H7 (cell line): ENCODE measurements at places on chromosomes 2 and 18.

DNA sequence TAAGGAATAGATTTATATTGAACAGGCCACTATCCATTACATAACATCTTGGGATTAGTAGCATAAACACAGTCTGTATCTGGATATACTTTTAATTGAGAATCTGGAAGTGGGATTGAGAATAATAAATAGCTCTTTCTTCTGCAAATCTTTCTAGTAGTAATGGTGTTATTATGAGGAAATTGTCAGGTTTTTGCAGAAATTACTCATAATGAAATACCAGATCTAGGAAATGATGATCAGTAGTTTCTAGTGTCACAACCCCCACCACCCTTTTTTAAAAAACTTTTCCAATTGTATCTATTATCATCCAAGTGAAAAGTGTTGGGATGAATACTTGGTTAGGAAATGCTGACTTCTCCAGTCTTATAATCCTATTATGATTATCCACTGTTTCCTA, 18.7 kb downstream of the NBEAL1 start:
- no peak for DNase-seq

GRCh38 chr2:201258666-201259615, 1.4 kb upstream of the CASP8 start:
- peak; percentile 33 for DNase-seq

DNA sequence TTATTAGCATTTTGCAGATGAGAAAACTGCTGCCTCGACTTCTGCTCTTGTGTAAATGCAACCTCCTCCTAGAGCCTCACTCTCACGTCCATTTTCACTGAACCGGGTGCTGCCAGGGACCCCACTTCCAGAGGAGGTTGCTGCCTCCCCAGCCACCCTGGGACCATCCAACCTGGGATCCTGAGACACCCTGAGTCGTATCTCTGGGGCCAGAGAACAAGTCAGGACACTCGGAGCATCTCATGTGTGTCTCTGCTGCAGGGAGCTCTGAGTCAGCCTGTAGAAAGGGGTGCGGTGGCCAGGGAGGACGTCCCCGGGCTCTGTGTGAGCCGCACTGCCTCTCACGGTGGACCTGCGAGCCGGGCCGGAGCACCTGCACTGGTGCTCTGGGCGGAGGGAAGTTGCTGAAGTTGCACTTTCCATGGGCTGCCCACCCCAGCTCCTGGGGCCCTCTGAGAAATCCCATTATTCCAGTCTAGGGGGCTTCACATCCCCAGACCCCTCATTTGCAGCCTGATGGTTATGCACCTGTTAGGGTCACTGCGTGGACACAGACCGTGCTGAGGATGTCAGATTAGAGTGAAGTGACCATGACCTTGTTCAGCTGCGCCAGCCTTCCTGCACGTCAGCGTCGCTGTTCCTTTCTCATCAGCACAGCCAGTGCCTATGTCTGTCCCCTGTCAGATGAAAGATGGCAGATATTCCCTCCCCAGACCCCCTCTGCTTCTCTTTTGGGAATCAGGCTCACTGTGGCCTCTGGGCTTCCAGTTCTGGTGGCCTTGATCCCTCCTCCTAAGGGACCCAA, 230.4 kb downstream of the KLHL29 start:
- DNase-seq, result no peak

DNA sequence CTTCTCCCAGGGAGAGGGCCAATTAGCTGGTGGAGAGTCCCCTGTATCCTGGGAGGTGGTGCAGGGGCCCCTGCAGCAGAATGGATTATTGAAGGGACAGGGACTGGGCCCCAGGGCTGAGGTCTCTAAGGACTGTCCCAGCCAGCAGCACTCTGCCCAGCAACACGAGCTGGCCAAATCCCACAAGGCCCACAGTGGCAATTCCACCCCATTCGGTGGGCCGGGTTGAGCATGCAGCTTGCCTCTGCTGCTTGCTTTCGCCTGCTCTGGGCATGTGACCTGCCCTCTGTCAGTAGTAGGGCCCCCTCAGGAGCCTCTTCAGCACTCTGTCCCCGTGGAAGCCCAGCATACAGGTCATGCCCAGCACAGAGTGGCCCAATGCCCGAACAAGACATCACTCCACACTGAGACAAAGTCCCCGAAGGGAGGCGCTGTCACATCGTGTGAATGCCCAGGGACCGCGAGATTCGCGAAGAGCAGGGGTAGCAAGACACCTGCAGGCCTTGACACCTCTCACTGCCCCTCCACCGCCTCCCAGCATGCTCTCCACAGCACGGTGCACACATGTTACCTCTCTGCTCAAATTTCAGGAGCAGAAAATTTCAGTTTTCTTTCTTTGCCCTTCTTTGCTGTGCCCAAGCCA, 65.4 kb downstream of the CRACDL start:
- peak; percentile 51 for DNase-seq

DNA sequence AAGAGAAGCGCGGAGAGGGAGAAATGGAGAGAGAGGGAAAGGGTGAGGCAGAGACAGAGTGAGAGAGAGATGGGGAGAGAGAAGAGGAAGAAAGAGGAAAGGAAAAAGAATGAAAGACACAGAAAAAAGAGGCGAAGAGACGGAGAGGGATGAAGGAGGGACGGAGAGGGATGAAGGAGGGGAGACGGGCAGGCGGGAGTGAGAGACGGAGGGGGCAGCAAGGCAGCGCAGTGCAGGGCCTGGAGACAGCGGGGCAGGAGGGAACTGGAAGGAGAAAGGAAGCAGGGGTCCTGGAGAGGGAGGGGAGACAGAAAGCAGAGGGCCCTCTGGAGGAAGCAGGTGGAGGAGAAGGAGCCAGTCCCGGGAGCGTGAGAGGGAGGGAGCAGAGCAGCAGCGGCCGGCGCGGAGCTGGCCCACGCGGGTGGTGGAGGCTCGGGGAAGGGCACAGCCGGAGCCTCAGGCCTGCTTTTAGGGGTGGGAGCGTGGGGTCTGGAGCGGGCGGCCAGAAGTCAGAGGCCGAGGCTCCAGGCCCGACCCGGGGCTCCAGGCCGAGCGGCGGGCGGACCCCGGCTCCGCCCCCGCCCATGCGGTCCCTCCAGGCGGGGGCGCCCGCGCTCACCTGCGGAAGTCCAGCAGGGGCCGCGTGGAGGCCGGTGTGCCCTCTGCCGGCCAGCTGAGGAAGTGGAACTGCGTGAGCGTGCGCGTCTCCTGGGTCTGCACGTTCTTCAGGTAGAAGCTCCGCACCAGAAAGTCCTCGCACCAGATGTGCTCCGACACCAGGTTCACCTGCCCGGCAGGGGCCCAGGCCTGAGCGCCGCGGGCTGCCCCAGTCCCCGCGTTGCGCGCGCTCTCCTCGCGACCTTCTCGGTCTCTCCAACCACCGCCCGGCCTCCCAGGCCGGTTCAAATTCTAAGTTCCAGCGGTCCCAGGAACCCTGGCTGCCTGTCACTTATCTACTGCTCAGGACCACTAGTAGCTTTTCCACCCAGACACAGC, 14.5 kb downstream of the PTPRN start:
- peak; percentile 99 for DNase-seq

- peak; percentile 1 for DNase-seq
These were observed 42.3 kb downstream of the SLC38A11 start for GRCh38 chr2:164913011-164913410.

DNA sequence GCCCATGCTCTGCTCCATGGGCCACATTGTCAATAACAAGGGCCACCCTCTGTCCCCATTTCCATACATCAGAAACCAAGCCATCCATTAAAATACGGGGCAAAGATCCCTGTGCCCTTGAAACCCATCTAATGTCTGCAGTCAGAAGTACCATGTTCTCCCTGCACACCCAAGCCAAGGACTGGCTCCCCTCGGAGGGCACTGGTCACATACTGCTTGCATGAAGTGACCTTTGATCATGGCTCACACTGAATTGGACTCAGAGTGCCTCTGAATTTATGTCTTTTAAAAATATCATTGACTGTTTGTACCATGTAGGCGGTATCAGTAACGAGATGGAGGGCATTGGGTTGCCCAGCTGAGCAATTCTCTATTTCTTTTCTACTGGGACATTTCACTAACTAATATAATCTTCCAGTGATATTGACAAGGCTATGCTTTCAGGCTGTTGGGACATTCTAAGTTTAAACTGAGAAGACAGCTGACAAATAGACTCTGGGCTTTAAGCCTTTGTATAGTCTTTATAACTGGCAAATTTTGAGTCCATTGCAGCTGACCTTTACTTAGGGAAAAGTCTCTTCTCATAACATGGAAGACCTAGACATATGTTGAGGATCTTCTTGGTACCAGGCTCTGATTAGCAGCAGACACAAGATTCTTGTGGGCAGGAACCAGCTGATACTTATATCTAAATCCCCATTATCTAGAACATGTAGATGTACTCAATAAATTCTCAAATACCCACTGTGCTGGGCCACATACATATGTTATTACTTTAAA, 214.3 kb downstream of the MYCN start:
- no peak for DNase-seq

GRCh38 chr2:67516899-67517530, 119.9 kb downstream of the ETAA1 start:
- DNase-seq, result no peak

GRCh38 chr18:48949050-48949605, 1.6 kb downstream of the SMAD7 start:
- DNase-seq, result no peak

DNA sequence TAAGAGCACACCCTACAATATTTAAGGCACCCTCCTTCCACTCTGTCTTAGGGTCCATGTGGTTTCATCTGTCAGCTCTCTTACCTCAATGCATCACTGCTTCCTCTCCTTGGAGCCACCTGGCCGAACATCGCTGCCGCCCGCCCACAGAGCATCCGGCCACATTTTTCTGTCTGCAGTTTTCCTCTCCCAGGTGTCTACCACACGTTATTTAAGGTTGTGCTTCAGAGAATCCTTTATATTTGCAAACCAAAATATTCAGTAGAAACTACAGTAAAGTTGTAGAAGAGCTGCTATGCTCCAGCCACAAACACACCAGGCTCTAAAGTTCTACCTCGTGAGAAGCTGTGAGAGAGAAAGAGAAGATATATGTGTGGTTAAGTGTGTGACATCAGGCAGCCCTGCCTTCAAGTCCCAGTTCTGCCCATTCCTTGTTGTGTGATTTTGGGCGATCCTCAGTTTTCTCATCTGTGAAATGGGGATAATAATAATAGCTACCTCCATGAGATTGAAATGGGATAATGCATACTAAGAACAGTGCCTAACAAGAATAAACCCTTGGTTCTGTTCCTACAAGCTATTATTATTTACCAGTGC, 4.9 kb upstream of the STK17B start:
- DNase-seq, result no peak

DNA sequence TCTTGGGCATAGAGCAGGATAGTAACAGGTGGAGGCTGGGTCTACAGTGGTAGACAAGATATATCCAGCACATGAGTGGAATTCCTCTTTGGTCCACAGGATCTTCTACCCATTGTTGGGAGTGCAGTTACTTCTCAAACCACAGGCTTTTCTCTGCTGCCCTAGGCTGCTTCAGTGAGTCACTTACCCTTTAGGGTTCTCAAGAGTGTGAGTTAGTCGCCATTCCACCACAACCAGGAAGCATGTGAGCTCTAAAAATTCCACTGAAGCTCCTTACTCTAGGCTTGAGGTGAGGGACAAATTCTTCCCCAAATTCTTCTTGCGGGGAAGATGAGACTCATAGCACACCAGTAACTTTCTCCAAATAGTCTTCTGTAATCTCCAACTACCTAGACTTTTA, 189.4 kb downstream of the PLCL1 start:
- DNase-seq, result no peak

DNA sequence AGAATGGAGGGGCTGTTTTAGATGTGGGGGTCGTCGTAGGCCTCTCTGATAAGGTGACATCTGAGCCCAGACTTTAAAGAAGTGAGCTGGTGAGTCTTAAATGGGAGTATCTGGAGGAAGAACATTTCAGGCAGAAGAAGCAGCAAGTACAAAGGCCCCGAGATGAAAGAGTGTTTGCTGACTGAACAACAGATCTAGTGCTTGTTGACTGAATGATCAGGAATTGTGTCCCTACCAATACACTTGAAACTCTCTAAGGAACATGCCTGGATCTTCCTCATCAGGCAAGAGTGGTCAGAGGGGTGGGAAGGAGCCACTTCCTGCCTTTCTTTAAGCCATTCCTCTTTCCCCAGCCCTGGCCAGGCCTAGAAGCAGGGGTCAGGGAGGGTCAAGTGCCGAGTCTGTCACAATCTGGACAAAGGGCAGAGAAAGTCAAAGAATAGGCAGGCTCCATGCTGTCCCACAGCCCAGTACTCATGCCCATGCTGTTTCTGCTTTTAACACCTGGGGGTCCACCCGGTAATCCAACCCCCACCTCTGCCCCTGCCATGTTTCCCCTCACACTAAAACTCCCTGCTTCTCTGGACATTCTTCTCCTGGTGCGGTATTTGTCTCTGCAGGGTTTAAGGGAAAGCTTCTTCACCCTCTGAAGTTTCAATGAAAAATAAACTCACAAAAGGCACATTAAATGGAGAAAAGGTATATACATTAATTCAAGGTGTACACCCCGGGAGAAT, 3.0 kb upstream of the TMEM37 start:
- DNase-seq, result no peak

DNA sequence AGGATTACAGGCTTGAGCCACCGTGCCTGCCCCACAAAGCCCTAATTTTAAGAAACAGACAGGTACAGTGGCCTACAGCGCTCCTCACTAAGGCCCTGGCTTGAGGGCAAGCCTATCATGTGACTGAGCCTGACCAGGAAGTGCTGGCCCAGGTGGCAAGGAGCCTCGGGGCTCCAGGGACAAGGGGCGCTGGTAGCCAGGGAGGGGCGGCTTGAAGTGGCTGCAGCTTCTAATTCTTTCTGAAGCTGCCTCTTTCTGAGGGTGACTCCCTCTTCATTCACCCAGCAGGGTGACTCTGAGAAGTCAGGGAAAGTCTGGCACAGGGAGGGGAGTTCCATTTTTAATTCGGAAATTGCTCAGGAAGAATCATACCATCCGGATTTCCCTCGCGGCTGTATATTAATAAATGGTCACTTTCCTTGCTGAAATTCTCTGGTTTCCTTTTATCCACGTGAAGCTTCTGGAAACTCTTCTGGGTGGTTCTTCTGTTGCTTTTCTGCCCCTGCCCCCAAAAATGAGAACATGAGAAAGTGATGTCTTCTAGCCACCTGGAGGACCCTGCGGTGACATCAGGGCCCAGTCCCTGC, 115.7 kb downstream of the FAM210A start:
- peak; percentile 48 for DNase-seq

- DNase-seq, result no peak
These were observed 154.9 kb upstream of the NDUFV2 start for GRCh38 chr18:8947566-8947965.

GRCh38 chr2:136151021-136151971, 33.3 kb upstream of the CXCR4 start:
- no peak for DNase-seq

DNA sequence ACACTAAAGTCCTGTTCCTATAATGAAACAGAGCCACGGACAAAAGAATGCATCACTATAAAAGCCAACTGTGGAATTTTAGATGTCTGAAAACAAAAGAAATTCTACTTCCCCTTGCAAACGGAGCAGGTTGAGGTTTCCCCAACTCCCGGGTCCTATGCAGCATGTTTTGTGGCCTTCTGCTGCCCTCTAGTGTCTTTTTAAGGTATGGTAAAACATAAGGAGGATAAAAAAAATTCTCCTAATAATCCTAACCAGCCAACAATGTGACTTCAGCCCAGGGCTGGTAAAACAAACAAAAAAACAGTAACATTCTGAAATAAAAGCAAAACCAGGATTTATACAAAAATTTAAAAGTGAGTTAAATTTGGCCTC, 539.5 kb downstream of the NRXN1 start:
- DNase-seq, result peak; percentile 42
